ENCODE measurements at places on chromosomes 7 and 10.

GRCh38 chr7:115252461-115252860 is 330.6 kb downstream of the MDFIC start:
- no peak for DNase-seq

DNA sequence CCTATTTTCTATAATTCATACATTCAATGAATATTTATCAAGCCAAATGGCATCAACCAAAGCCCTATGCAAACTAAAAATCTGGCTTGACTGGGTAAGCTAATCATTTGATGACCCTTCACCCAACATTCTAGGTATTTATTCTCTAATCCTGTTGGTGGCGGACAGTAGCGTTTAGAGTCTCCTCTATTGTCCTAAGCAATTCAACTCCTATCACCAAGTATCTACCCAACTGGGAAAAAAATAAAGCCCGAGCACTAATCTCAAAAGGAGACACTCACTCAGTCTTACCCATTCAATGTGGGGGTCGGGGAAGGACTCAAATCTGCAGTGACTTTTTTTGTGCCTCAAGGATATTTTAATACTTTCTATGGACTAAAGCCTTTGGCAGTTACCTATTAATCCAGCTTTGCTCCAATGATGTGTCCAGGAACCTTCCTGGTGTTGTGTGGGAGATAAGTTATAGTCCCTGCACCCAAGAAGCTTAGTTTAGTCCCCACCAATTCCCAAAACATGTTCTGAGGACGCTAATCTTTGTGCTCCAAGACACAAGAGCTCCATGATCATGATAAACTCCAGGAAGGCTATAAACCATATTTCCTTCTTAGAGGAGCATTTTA is 30.6 kb downstream of the DNMBP start:
- no peak for DNase-seq

GRCh38 chr10:8058274-8059111 is 4.0 kb downstream of the GATA3 start:
- DNase-seq, result no peak

- no peak for DNase-seq
These were observed 18.3 kb downstream of the VWDE start for GRCh38 chr7:12385364-12385786.

All from coronary artery (tissue), 2 donors.